Stimulated activated naive CD8-positive, alpha-beta T cell treated with anti-CD3 and anti-CD28 coated beads, Interleukin-15, amount 100 ng/mL, for 72 hours (primary cell): ENCODE measurements at places on chromosomes 1 and 21.

- no peak for DNase-seq
Observed at GRCh38 chr1:108584428-108584856, 24.5 kb downstream of the EEIG2 start.

DNA sequence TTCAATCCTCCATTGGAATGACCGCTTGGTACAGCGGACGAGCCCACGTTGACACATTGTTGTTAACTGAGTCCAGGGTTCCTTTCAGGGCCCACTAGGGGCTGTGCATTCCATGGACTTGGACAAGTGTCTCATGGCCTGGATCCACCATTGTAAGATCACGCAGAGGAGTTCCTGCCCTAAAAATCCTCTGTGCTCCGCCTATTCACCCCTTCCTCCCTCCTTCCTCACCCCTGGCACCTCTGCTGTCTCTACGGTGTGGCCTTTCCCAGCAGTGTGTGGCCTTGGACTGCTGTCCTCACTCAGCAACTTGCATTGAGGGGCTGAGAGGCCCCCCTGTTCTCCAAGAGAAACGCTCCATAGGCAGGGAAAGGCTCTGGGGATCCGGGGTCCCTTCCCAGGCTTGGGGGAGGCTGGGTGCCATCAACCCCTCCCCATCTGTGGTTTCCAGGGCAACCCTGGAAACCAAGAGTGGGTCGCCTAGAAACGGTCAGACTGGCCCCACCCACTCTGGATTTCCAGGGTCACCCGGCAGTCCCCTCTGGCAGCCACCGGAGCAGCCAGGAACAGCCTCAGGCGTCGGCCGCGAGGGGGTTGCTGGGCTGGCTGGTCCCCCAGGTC lies 50.9 kb downstream of the MEGF6 start:
- DNase-seq, result no peak

DNA sequence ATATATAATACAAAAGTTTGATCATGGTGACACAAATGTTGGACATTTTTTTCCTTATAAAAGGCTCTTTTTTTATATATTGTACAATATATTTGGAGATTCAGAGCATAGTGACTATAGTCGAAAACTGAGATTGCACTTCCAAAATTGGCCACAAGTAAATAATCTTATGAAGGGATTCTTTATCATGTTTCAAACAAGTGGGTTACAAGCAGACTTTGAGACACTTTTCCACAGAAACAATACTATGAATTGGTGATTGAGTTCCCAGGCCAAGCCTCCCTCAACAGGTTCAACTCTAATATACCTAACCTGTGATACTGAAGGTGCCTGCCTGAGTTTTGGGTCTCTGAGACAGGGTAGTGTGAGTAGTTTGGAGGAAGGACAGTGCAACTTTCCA lies 13.8 kb downstream of the LEPR start:
- DNase-seq, result no peak

- DNase-seq, result no peak
Observed at GRCh38 chr1:42721926-42722325, 18.1 kb downstream of the CLDN19 start.
